ENCODE measurements at places on chromosomes 5 and 9.

GRCh38 chr9:34428325-34428958 lies 29.9 kb downstream of the FAM219A start:
- peak; percentile 75 for DNase-seq

GRCh38 chr5:95948631-95949030 lies 13.0 kb downstream of the ELL2 start:
- DNase-seq, result no peak

DNA sequence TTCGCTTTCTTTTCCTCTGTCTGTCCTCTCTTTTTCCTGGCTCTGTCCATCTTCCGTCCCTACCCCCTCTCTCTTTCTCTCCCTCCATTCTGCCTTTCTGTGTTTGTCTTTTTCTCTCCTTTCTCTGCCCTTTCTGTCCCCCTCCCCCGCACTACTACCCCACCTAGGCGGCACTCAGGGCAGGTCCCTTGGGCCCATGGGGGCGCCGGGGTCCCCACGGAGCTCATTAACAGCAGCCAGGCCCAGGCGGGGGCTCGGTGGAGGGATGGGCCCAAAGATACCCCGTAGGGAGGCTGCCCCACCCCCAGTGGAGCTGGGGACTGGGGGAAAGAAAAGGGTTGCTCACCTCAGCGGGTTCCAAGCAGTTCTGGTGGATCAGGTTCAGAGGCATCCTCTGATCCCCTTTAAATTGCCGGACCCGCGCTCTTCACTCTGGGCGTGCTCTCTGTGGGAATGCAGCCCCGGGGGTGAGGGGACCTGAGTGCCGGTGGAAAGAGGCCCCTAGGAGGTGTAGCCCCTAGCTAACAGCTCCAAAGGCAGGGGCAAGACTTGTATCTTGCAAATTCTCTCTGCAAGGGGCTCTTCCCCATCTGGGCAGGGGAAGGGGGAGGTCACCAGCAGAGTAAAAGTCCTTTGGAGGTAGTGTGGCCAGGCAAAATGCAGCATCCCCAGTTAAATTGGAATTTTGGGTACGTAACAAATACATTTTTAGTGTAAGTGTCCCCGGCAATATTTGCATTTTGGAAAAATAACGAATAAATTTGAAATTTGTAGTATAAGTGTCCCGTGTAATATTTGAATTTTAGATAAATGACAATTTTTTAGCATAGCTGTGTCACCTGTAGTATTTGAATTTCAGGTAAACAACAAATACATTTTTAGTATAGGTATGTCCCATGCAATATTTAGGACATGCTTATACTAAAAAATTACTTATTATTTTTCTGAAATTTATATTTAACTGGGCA lies 7.4 kb downstream of the LHX2 start:
- DNase-seq, result no peak

GRCh38 chr9:86664603-86665002 lies 282.7 kb downstream of the GAS1 start:
- peak; percentile 55 for DNase-seq

GRCh38 chr9:26947736-26948135 lies 694 bp upstream of the PLAA start:
- no peak for DNase-seq

DNA sequence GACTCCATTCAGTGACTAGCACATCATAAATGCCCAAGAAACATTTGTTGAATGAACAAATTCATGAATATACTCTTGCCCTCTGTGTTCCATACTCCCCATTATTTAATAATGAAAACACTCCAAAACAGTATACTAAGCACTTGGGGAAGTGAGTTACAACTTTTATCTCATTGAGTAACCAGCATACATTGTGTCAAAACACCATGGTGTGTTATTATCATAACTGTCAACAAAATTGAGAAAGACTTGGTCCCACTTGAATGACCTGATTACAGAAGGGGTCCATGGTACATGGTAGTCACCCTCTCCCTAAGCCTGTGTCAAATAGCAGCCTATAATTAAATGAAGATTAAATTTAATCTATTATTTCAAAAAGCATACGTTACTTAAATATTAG lies 16.2 kb downstream of the ANKH start:
- DNase-seq, result no peak

Measured in choroid plexus epithelial cell (primary cell).